ENCODE measurements at places on chromosomes 16 and 17.

GRCh38 chr17:11840831-11841230 lies 156.4 kb downstream of the ZNF18 start:
- no peak for DNase-seq

- DNase-seq = no peak
Measured at GRCh38 chr17:75707079-75707571, 14.1 kb upstream of the ITGB4 start.

DNA sequence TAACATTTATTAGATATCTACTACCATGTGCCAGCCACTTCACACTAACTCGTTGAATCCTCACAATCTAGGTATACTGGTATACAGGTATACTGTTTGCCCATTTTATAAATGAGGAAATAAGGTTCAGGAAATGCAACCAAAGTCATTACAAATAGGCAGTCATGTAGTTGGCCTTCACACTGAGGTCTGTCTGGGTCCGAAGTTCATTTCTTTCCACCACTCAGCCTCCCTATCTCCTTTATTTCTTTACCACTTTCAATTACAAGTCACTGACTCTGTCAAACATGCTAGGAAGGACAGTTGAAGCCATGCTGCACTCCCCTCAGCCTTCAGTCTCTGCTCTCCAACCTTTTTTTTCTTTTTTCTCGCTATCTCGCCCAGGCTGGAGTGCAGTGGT lies 20.7 kb upstream of the SIAH1 start:
- DNase-seq = no peak

GRCh38 chr16:3797904-3798811 lies 80.8 kb upstream of the TRAP1 start:
- no peak for DNase-seq

DNA sequence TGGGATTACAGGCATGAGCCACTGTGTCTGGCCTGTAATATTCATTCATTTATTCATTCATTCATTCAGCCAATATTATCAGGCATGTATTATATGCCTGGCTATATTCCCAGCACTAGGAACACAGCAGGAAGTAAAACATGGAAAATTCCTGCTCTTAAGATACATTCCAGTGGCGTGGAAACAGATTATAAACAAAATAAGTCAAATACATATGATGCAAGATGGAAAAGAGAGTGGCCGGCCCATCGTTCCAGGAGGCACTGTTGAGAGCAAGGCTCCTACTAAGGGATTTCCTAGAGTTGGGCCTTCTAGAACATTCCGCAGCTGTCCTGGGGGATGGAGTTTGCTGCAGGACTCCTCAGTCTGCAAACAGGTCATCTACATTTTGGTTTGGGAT lies 17.7 kb downstream of the ADCY9 start:
- DNase-seq = no peak

- no peak for DNase-seq
Measured at GRCh38 chr17:75719732-75720131, 1.5 kb upstream of the ITGB4 start.

DNA sequence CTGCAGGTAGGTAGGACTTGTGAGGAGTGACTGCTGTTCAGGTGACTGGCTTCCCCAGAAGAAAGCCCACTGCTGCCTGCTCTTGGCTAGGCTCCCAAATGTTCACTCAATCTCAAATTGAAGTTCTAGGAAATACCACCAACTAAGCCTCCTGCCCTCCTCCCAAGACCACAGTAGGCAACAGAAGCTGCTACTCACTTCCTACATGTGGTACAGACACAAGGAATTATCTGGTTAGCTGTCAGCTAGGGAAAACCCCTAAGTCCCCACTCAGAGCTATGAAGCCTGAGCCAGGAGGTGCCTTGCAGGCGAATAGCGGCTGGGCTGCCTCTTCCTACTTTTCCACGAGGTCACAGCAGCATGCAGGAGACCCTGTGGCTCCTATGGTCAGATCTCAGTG lies 4.9 kb downstream of the FBXO39 start:
- DNase-seq = no peak

GRCh38 chr17:50052822-50053653 lies 2.9 kb upstream of the ITGA3 start:
- no peak for DNase-seq

DNA sequence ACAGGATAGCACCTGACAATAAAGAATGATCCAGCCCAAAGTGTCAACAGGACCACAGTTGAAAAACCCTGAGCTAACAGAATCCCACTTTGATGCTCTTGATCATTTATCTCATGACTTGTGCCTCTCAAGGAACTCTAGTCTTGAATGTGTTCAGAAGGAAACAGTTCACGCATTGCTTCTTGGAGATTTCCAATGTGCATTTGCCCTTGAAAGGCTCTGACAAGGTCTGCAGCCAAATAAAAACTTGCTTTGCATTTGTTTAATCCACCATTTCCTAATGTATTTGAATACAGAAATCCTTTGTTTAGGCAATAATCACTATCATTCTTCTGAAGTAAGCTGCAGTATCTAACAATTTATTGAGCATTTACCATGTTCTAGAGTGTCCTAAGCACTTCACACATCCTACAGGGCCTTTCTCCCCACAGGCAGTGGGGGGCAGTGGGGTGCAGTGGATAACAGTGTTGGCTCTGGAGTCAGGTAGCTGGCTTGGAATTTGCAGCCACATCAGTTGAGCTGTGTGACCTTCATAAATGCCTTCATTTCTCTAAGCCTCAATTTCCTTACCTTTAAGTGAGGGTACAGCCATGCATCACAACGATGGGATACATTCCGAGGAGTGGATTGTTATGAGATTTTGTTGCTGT lies 239.7 kb downstream of the XYLT1 start:
- DNase-seq = no peak

DNA sequence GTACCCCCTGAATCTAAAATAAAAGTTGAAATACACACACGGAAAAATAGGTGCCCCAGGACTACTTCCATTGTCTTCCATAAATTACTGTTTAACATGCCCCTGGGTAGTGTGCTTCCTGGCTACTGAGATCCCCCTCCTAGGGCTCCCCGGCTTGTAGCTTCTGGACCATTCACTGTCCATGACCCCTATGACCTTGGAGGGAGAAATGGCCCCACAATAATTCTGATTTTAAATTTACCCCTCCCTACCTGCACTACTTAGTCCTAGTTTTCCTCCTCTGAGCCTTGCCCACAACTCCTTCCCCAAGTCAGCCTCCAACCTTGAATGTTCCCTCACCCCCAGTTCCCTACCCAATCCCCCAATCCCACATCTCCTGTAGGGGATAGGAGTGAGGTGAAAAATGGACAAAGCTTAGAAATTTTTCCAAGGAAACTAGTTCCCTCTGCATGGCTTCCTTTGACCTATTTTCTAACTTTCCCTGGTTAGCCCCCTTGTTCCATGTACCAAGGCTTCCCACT lies 9.5 kb upstream of the MSL1 start:
- no peak for DNase-seq

DNA sequence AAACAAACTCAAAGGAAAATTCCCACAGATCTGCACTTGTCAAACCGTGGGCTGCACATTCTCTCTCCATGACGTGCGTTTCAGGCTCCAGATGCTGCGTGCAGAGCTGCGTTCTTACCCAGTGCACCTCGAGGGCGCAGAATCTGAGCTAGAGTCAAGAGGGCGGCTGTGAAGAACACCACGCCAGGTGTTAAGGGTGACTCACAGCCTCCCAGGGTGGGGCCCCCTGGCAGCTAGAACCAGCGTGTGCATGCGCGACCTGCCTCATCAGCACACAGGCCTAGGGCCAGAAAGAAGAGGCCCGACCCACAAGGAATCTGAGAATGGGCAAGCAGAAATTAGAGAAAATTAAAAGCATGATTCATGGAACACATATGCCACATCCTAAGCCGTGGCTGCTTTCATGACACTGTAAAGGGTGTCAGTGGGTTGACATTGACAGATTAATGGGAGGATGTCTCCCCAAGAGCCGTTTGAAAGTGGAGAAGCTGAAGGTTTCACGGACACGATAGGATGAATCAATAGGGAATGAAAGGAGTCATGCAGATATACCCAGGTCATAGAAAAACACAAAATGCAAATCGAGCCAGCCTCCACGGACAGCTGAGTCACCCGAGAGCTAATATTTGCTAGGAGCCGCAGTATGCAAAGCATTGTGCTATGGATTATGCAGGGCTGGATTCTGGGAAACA lies 29.0 kb downstream of the MARCHF10 start:
- no peak for DNase-seq

- no peak for DNase-seq
Measured at GRCh38 chr17:42564815-42565522, 1.9 kb upstream of the MLX start.

- DNase-seq = no peak
Measured at GRCh38 chr17:17494870-17495535, 1.2 kb downstream of the RASD1 start.

GRCh38 chr16:2087748-2088631 lies 40.2 kb downstream of the TSC2 start:
- DNase-seq = no peak

GRCh38 chr16:73544826-73545225 lies 496.9 kb upstream of the ZFHX3 start:
- DNase-seq = no peak
